ENCODE measurements at places on chromosomes 13 and 19.

- DNase-seq = no peak
These were observed 51.4 kb downstream of the ATP11A start for GRCh38 chr13:112741185-112741755.

DNA sequence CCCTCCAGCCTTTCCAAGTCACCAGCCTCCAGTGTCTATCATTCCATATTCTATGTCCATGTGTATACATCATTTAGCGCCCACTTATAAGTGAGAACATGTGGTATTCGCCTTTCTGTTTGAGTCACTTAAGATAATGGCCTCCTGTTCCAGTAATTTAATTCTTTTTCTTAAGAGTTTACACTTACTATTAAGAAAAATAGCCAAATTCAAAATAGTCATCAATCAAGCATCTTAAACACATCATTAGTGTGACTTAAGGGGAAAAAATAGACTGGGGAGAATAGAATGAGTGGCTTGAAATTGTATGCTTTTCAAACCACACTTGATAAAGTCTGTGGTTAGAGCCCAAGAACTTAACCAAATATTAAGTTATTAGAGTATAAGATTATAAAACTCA is 248.0 kb downstream of the MAB21L1 start:
- no peak for DNase-seq

GRCh38 chr13:46861959-46862358 is 34.9 kb downstream of the HTR2A start:
- no peak for DNase-seq

DNA sequence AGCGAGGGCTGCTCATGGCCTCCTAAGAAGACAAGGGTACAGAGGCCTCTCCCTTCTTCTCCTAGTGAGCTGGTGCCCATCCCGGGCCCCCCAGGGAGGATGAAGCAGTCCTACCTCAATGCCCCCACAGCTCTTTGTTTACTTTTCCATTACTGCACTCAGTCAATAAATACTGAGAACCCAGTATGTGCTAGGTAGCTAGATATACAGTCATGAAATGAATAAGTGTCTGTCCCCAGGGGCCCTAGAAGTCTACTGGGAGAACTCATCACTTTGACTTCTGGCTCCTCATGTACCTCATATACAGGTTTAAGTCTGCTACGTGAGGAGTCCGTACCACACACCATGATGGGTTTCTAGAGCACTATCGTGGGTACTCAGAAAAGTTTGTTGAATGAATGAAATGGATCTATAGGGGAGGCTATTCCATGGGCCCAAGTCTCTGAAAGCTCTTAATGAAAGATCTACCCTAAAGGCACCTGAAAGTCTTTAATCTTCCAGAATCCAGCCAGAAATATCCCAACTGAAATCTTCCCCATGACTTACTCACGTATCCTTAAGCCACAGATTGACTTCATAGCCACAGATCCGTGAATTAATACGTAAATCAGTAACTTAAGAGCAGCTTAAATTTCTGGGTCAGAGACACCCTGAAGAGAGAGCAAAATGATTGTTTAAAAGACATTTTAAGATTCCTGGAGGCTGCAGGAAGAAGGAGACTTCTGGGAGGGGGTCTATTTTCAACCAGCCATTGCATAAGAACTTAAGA is 51.6 kb upstream of the POMP start:
- no peak for DNase-seq

- no peak for DNase-seq
These were observed 42.6 kb upstream of the GRTP1 start for GRCh38 chr13:113406321-113407102.
